Forelimb muscle (tissue), 1 donor: ENCODE measurements at places on chromosomes 7 and 10. TPM values are rescaled to one million over a fixed set of nuclear protein-coding genes. Genes with fewer than 3 reads are reported as not detected.

GRCh38 chr7:89085580-89085979 lies 290.0 kb upstream of the TEX47 start:
- no peak for DNase-seq

GRCh38 chr10:112307358-112308124 lies 24.3 kb downstream of the TECTB start:
- DNase-seq: no peak

DNA sequence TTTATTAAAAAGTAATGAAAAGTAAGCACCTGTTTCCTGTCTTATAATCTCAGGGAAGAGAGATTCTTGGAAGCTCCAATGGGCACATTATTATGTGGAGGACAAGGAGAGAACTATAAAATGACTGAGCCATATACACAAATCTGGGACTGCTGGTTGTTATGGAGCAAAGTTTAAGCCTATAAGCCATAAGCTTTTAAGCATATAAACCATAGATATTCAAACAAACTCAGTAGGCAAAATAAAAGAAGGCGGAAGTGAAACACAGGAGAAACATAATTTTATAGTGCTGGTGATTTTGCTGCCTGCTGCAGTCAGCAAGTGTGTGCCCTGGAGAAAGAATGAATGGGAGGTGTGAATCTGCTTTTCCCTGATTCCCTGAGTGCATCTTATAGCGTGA lies 274.4 kb downstream of the KIF20B start:
- no peak for DNase-seq

Gene NKX1-2
- polyA plus RNA-seq: not detected

DNA sequence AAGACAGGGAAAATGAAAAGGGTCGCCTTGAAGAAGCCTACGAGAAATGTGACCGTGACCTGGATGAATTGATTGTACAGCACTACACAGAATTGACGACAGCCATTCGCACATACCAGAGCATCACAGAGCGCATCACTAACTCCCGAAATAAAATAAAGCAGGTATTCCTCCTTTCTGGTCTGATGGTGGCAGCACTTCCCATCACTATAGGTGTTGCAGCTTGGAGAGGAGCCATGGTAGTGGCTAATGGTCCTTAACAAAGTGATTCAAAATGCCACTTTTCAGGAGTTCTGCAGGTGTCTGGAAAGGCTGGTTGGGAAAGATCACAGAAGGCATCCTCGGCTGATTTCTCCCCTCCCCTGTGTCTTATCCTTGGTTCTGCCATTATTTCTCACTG lies 22.1 kb downstream of the EXOC4 start:
- DNase-seq: no peak

DNA sequence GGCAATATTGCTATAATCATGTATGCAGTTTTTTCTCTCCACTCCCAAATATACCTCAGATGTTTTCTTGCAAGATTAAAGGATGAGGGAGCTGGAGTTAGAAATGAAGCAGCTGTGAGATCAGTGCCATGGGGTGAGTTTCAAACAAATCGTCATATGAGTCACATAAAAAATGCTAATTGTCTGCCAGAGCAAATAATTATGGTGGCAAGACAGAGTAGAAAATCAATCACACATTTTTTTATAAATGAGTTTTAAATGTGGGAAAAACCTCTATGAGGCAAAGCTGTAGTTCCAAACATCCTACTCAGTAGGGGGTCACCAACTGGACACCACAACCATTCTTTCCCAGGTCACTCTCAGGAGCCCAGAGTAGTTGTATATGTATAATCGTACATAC lies 55.3 kb downstream of the CH25H start:
- DNase-seq: no peak

Gene NODAL
- 0.46 TPM for polyA plus RNA-seq

Gene NANOS1
- 6.7 TPM for polyA plus RNA-seq

Gene KLF14
- polyA plus RNA-seq: 1.1 TPM

Gene MINPP1
- polyA plus RNA-seq: 14.8 TPM

DNA sequence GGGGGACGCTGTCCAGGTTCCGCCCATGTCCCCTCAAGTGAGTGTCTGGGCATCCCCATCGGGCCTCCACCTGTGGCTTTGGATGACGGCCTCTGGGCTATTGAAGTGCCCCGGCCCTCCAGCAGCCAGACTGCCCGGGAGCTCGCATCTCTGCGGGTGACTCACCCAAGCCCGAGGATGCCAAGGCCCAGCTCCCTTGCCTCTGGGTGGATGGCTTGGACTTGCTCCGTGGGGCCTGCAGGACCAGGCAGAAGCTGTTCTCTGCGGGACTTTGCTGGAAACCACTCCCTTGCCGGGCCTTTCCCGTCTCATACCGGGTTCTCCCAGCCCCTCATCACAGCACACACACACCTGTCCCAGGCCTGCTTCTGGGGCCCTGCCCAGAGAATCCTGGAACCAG lies 22.4 kb downstream of the DPYSL4 start:
- DNase-seq: no peak

DNA sequence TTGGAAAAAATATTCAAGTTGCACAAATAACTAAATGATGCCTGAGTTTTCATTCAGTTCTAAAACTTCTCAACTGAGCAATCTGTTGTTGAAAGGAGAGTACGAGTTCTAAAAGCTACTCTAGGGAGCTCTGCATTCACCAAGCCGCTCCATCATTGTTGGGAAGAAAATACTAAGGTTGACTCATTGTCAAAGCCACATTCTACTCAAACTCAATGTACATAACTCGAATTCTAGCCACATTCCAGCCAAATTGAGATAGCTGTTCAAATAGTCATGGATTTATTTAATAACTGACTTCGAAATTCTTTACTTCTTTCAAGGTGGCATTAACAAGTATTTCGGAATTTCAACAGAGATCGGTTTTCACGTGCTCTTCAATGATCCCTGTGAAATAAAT lies 63.4 kb downstream of the KIAA1217 start:
- DNase-seq: no peak
